Inflammatory macrophage treated with lipopolysaccharide for 4 hours (primary cell): ENCODE measurements at places on chromosomes 11 and 22.
A peak's percentile ranks its signal among the peaks of the same experiment; 100 is the strongest.

DNA sequence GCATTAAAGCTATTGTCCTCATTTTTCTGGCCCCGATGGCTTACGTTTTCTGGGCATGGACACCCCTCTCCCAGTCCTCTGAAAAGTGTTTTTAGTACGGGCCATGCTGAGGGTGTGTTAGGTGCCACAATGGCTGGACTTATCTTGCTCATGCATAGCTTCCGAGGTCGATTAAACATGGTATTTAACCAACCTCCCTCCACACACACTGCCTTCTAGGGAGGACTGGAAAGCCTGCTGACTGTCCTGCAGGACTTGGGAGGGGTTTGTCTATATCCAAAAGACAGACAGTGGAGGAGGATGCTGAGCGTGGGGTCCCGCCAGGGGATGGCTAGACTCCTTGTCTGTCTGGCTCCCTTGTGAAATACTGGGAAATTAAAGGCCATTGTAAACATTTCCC, 95.3 kb downstream of the FBXO7 start:
- no peak for DNase-seq

DNA sequence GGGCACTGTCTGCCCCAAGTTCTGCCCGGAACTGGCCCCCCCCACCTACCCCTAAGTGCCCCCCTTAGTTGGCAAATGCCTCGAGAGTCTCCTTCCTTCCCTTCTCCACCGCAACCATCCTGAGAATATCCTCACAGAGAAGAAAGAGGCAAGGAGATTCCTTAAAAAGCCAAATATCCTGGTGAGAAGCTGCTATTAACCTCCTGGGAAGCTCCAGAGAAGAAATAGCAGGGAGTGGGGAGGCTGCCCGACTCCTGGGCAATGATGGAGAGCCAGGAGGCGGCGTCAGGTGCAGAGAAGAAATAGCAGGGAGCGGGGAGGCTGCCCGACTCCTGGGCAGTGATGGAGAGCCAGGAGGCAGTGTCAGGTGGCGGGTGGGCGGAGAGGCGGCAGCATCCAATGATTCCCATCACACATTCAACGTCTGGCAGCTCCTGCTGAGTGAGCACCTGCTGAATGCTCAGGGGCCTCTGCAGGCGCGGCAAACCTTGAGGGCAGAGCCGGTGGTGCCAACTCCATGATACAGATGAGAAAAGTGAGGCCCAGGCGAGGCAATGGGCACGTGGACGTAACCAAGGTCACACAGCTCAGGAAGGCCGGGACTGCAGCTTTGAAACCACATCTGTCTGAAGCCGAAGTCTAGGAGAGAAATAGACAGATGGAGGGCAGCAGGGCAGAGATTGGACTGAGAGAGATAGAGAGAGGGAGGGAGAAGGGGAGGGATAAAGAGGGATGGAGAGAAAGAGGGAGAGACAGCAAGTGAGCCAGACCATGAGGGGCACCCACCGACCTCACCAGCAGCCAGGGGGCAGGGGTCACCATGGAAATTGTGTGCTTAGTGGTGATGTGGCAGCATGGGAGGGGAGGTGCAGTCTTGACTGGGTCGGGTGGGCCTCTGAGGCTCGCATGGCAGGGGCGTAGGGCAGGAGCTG, 58.3 kb downstream of the CYTH4 start:
- DNase-seq: no peak

GRCh38 chr22:36299295-36299694, 46.4 kb downstream of the APOL1 start:
- no peak for DNase-seq

GRCh38 chr11:11841723-11842420, at the start of gene USP47:
TSS of gene USP47 (plus strand) at chr11:11841972. CDS start at chr11:11842186, 214 bp downstream.
- DNase-seq: peak; percentile 90

GRCh38 chr11:118401151-118401879, at the start of gene ATP5MG:
TSS of gene ATP5MG (plus strand) at chr11:118401606. CDS start at chr11:118401666, 60 bp downstream.
- DNase-seq: peak; percentile 93

GRCh38 chr22:30878516-30879414, 89.8 kb downstream of the MORC2 start:
- no peak for DNase-seq

- DNase-seq: no peak
Observed at GRCh38 chr22:50696799-50697561, 24.4 kb downstream of the SHANK3 start.

DNA sequence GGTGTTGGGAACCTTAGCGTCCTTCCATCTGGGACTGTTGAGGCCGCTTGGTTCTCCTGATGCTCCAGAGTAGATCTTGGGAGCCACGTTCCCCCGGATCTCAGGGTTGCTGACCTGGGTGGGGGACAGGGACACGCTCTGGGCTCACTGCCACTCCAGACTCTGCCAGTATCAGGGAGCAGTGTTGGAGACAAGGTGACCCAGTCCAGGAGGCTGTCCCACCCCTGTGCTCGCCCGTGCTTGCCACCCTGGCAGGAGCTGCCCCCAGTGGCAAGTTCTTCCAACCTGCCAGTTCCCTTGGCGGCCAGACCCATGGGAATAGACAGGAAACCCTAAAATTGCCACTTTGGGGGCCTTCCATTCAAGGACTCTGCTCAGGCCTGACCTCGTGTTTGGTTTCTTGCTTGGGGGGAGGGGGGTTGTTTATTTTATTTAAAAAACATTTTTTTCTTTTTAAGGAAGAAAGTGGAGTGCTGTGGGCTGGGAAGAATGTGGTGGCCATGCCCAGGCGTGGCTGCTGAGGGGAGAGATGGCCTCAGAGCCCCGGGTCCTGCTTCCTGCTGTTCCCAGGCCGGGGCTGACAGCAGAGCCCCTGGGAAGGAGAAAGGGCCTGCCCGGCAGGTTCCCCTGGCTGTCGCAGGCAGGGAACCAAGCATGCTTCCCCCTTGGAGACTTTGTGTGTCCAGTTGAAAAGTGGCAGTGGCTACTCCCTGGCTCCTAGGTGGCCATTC, 7.2 kb downstream of the GRK2 start:
- DNase-seq: no peak

DNA sequence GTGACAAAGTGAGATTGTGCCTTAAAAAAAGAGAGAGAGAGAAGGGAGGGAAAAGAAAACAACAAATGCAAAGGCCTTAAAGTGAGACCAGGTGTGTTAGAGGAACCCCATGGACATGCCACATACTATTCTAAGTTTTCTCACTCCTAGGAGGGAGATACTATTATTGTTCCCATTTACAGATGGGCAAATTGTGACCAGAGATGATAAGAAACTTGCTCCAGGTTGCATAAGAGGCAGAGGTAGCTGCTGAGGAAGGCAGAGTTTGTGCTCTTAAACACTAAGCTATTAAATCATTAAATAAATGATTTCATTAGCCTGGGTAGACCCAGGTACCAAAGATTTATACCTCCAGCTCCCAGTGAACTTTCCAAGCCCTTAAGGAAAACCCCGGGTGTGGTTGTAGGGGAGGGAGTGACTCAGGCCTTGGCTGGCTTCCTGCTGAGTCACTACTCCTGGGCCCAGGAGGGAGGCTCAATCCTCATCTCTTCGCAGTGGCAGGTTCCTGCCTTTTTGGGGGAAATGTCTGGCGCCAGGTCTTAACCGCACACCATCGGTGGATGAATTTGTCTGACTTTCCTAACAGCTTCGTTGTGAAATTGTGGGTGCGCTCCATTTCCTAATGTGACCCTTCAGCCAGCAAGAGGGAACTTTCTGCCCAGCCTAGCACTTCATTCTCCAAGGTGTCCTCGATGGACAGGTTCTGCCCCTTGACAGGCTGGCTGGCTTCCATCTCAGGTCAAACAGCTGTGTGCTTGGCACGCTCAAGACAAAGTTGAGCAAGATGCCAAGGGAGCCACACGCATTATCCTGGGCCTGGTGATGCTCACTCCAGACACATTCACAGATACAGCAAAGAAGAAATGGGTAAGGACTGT, 33.4 kb upstream of the PTPRJ start:
- DNase-seq: peak; percentile 88

GRCh38 chr11:68409748-68410344, 50.7 kb upstream of the PPP6R3 start:
- DNase-seq: no peak

DNA sequence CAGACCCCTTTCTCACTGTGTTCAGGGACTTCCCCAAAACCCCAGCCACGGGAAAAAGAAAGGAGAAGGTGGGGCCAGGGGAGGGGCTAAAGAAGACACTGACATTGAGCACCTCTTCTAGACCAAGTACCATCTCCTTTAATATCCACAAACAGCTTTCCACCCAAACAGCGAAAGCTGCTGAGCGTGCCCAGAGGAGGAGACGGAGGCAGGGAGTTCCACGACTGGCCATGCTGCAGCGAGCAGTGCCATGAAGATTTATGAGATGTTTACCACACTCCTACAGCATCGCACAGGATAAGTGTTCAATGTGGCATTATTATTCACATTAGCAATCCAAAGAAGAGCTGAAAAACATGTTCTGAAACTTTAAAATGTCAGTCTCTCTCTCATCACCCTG, 127.4 kb downstream of the LARGE1 start:
- DNase-seq: no peak

GRCh38 chr11:65224930-65225278, 36.9 kb upstream of the POLA2 start:
- peak; percentile 67 for DNase-seq

DNA sequence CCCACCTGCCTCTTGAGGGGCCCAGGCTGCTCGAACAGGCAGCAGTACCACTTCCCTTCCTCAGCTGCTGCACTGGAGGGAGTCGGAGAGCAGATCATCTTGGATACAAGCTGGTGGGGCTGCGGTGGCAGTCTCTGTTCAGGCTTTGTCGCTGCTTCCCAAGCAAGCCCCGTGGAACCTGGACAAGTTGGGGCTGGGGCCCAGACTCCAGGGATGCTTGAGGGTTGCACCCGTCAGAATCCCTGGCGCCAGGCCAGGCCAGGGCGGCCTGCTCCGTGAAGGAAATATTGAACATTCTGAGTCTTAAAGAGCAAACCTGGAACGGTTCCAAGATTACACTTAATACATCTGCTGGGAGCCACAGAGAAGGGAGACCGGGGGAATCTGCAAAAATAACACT, 310.1 kb upstream of the SORL1-AS1 start:
- DNase-seq: no peak

DNA sequence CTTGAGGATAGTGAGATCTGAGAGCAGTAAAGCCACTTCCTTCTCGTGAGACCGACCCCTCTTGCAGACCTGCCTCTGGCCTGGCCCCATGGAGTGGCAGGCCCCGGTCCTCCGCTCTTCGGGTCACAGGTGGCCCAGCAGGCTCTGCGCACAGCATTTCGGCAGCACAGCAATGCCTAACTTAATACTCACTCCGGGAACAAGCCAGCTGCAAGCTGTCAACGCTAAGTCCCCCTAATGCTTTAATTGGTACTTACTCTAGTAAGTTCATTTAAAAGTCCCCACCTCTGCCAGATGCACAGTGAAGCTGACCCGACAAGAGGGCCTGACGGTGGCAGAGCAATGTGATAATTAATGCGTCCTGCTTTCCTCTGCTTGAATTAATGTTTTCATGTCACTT, 349.3 kb upstream of the B3GAT1 start:
- no peak for DNase-seq

- DNase-seq: no peak
Observed at GRCh38 chr11:9222654-9223053, 42.5 kb downstream of the DENND5A start.

DNA sequence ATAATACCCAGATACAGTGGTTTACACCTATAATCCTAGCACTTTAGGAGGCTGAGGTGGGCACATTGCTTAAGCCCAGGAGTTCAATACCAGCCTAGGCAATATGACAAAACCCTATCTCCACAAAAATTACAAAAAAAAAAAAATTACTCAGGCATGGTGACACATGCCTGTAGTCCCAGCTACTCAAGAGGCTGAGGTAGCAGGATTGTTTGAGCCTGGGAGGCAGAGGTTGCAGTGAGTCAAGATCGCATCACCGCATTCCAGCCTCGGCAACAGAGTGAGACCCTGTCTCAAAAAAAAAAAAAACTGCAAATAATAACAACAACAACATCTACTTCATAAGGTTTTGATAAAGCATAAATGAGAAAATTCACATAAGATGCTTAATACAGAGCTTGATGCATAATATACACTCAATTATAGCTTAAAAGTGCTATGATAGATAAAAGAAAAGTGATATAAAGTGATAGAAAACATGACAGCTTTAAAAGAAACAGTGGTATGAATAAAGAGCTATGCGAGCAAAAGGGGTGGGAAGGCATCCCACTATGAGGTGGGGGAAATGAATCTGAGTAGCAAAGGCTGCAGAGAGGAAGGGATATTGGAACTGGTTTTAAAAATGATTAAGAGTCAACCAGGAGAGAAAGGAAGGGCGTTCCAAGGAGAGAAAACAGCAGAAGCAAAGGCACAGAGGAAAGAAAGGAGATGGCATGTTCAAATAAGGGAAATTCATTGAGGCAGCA, 197.6 kb downstream of the KIF18A start:
- no peak for DNase-seq

GRCh38 chr11:67303835-67304411, 593 bp downstream of the SSH3 start:
- no peak for DNase-seq

DNA sequence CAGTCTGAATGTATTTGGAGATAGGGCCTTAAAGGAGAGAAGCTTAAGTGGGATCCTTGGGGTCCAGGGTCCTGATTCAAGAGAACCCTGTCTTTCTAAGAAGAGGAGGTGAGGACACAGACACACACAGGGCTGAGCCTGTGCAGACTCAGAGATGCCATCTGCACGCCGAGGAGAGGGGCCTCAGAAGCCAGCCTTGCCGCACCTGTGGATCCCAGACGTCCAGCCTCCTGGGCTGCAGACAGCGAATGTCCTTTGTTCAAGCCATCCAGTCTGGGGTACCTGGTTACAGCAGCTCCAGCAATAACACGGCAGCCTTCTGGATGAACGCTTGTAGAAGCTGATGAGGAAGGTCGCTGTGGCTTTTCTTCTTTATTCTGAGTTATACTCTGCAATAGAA, 1086.1 kb downstream of the BRD1 start:
- no peak for DNase-seq

DNA sequence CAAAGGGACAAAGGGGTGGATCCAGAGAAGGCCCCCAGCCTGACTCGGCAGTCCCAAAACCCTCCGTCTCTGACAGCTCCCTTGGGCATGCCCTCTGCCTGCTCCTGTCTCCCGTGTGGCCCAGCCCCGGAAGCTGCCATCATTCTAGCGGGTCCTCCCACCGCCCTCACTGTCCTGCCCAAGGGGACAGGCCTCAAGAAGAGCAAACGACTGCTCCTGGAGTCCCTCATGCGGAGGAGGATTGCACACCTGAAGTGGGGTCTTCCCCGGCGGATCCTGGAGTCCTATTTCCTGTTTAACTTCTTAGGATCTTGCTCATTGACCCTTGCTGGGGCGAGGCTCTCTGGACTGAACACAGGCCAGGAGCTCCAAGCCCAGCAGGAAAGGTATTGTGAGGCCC, 2.6 kb upstream of the MEI1 start:
- DNase-seq: no peak

DNA sequence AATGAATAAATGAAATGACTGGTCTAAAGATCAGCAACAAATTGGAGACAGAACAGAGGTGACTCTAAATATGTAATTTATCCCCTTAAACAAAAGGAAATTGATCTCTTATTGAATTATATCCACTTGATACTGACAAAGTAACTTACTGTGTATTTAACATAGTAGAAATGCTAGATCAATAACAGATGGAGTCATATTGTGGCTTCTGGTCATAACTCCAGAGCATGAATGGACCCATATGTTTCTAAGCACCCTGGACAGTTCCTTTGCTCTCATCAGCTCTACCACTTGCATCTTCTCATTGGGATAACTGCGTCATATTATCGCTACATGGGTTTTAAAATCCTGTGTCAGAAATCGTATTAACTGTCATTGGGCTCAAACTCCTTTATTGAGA, 222.3 kb downstream of the ETS1 start:
- DNase-seq: no peak

GRCh38 chr11:104700609-104701008, 197.7 kb downstream of the CASP12 start:
- no peak for DNase-seq
